ENCODE measurements at places on chromosomes 11 and 22.

DNA sequence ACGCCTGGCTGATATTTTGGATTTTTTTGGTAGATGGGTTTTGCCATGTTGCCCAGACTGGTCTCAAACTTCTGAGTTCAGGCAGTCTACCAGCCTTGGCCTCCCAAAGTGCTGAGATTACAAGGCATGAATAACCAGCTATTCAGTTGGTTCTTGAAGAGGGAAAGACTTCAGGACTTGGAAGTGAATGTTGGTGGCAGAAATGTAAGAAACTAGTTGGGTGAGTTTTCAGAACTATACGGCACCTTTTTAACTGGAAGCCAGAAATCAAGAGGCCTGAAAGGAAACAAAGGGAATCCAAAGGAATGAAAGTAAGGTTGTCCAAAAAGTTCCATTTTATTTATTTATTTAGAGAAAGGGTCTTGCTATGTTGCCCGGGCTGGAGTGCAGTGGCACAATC lies 2.9 kb downstream of the POGLUT3 start:
- DNase-seq = no peak

- DNase-seq = no peak
Observed at GRCh38 chr11:66676931-66677598, 622 bp downstream of the RBM4B start.

GRCh38 chr22:48218889-48219420 lies 1456.5 kb downstream of the TBC1D22A start:
- DNase-seq = no peak

- DNase-seq = no peak
Observed at GRCh38 chr11:114293201-114293711, 2.9 kb upstream of the NNMT start.

DNA sequence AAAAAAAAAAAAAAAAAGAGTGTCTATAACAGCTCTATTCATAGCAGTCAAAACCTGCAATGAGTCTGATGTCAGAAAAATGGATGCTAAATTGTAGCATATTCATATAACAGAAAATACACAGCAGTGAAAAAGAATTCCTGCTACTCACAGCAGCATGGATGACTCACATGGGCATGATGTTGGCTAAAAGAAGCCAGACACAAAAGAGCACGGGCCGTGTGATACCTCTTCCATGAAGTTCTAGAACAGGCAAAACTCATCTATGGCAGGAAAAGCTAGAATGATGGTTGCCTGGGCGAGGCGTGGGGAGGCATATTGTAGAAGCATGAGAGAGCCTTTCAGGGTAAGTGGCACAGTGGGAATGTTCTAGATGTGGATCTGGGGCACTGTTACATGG lies 18.9 kb downstream of the PLAAT3 start:
- DNase-seq = no peak

Data from fibroblast of gingiva (primary cell).